Stimulated activated CD4-positive, alpha-beta T cell treated with anti-CD3 and anti-CD28 coated beads, Interleukin-12 subunit alpha, Interleukin-12 subunit beta, amount 100 ng/mL, for 48 hours (primary cell): ENCODE measurements at places on chromosomes 3 and 15.

DNA sequence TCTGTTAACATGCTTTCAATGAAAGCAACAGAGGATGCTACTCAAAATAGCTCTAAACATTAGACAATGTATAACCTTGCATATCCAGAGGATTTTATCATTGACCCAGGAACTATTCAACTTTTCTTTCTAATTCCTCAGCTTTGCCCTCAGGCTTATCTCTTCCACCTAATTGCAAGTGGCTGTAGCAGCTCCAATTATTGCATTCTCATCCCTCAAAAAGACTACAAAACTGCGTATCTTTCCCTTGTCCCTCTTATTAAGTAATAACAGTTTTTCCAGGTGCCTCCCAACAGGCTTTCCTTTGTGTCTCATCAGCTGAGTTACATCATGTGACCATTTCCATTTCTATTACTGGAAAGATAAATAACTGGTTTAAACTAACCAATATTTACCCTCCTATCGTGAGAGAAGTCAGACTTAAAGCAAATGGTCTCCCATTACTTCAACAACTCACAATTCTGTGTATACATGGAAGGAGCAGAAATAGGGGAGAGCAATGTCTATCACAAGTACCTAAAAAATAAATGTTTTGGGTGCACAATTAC, 78.0 kb upstream of the MBNL1 start:
- DNase-seq, result no peak

GRCh38 chr3:24149032-24149431, 203.9 kb downstream of the NR1D2 start:
- no peak for DNase-seq

GRCh38 chr3:107589454-107589853, 66.7 kb downstream of the BBX start:
- DNase-seq, result no peak

DNA sequence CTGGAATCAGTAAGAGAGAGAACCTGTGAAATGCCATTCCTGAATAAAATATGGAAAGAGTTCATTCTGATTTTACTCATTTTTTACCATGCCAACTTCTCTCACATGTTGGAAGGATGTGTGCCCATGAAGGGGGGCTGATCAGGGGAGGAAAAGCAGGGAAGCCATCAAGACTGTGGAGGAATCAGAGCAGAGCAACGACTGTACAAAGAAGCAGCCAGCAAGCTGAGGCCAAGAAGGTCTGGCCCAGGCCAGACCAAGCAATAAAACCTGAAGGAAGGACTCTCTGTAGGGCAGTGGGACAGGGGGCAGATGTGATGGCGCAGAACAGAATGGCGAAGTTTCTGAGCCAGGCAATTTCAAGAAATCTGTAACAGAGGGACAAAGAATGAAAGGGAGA, 24.0 kb upstream of the ARNT2 start:
- no peak for DNase-seq

- DNase-seq, result no peak
These were observed 197.7 kb downstream of the CD47 start for GRCh38 chr3:107892955-107893624.

DNA sequence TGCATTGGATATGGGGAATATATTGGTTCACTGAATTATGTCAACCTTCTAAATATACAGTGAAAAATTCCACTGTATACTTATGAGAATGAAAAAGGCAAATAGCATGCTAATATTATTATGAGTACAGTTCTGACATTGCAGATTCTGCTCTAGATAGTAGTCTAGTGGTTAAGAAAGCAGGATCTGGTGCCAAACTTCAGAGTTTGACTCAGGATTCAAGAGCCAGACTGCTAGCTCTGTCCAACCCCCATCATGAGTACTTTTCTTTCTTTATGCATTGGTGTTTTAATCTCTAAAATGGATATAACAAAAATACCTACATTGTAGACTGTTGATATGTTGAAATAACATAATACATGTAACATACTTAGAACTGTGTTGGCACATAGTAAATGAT, 57.3 kb upstream of the PLSCR4 start:
- DNase-seq, result no peak

GRCh38 chr3:47890126-47890827, 87.3 kb downstream of the DHX30 start:
- no peak for DNase-seq

- DNase-seq, result no peak
These were observed 166.7 kb downstream of the RAP2B start for GRCh38 chr3:153328690-153329089.

DNA sequence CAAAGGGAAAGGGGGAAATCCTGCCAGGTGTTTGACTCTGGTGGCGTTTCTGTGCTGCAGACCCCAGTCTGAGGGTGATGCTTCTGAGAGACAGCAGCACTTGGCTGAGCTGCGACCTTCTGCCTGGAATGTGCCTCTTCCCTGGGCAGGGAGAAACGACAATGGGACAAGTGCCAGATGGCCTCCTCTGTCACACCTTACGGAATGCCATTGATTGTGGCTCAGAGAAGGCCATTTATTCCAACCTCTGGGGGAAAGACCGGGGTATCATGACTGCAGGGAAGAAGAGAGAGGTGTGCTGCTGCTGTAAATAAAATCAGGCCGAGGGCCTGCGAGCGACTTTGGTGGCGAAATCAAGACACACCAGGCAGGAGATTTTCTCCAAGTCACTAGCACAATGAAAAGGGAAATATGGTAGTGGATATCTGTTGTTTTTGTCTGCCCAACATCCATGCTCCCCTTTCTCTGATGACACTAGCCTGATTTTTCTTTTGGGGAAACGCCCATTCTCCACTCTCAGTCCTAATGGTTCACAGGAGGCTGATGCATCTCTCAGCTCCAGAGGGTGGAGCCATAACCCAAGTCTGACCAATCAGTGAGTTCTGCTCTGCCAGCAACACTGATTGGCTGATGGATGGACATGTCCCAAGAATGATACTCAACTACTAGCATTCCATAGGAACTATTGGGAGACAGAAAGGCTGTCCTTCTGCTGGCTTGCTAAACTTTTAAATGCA, 336.1 kb downstream of the FOXP1 start:
- no peak for DNase-seq

DNA sequence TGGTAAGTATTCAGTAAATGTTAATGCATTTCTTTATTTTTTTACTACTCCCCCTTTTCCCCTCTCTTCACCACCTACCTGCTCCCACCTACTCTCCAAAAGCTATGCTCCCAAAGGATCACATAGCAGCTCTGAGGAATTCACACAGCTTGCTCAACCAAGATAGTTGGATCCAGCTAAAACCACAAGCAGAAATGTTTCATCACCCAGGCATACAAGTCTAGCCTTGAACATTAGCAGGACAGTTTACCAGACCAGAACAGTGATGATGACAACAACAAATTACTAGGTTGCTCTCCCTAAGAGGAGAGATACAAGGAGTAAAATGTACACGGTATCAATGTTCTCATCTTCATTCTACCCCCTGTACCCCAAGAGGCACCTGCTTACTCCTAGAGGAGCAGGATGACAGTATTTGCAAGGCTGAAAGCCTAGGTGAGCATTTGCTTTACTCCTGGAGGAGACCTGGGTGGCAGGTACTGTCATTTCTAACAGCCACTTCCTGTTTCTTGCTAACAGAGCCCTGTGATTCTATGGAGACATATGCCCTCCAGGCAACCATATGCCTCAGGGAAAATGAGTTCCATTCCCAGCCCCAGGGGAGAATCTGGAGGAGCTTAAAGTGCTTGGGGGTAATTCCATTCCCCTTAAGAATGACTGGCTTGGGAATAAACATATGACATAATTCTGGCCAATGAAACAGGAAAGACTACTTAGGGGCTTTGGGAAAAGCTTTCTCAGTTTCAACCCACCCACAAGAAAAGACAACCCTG, 237.5 kb downstream of the NTRK3 start:
- DNase-seq, result no peak

DNA sequence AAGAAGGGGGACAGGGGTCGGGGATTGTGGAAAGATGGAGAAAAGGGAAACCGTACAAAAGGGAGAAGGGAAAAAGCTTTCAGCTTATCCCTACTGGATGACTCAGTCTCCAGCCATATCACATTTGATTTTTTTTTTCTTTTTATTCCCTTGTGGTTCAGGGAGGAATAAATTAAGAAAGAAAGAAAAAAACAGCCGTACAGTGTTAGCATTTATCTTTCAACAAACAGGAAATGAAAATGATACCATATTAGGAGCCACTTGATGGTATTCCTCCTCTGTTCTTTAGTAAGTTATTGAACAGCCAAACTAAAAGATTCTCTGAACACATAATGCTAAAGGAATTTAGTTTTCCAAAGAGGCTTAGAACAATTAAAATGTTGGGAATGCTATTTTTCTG, 594.4 kb downstream of the FOXP1 start:
- no peak for DNase-seq

DNA sequence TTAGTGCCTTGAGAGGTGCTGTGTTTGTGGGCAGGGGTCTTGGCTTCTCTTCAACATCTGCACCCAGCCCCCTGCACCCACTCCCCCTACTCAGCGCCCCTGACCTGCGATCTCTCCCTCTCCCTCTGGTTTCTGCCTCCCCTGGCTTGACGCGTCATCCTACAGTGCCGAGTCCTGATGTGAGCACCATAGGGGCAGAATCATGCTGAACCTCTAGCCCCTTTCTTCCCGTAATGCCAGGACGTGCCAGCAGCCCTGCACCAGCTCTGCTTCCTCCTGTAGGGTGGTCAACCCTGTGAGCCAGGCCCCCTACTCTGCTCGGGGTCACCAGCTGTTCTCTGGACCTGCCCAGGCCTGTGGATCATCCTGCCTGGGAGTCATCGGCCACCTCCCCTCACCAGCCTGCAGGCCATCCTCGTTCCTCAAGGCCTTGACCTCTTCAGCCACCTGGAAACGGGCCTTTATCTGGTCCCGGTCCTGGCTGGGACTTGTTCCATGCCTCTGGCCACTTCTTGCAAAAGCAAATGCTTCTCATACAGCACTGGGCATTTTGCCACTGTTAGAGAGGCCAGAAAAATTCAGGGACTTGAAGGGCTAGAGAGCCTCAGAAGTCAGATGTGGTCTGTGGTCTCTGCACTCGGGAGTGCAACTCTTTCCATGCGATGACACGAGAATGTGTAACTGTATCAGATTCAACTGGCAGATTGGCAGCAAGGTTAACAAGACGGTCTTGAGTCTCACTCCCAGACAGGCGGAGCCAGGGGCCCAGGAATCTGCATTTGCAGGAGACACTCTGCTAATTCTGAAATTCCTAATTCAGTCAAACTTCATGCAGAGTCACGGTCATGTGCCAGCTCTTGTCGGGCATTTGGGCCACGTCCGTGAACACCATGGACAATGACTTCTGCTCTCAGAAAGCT, 16.7 kb upstream of the KLF15 start:
- DNase-seq, result no peak

DNA sequence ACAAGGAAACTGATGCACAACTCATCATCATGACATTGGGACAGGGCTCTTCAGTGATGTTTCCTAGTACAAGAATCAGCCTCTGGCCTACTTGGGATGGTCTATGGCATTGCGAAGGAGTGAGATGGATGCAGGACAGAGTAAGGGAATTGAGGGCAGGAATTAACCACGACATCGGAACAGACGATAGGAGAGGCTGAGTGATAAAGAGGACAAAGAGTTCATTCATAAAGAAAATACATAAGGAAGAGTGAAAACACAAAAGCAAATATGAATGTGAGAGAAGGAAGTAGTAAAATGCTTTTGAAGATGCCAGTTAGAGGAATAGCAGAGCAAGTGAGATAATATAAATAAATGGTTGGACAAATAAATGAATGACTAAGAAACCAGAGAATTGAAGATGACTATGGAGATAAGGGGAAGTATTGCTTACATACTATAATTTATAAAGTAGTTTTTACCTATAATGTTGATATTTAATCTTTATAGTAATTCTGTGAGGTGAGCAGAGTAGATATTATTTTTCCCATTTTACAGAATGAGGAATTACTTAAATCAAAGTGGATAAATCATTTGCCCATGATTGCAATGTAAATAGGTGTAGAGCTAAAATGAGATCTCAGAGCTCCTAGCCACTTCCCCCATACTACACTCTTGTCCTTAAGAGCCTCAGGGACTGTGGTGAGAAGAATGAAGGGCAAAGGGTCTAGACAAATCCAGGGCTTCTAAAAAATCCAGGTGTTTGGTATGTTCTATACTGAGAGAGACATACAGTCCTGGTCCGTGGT, 203.3 kb downstream of the DTWD1 start:
- DNase-seq, result no peak

- no peak for DNase-seq
These were observed 25.4 kb downstream of the CXCR6 start for GRCh38 chr3:45968706-45969105.

GRCh38 chr3:127718916-127719290, 46.2 kb downstream of the ABTB1 start:
- DNase-seq, result no peak

- no peak for DNase-seq
These were observed 60.9 kb downstream of the ASB7 start for GRCh38 chr15:100663086-100663914.

- no peak for DNase-seq
These were observed 60.3 kb downstream of the FEM1B start for GRCh38 chr15:68337826-68338225.

DNA sequence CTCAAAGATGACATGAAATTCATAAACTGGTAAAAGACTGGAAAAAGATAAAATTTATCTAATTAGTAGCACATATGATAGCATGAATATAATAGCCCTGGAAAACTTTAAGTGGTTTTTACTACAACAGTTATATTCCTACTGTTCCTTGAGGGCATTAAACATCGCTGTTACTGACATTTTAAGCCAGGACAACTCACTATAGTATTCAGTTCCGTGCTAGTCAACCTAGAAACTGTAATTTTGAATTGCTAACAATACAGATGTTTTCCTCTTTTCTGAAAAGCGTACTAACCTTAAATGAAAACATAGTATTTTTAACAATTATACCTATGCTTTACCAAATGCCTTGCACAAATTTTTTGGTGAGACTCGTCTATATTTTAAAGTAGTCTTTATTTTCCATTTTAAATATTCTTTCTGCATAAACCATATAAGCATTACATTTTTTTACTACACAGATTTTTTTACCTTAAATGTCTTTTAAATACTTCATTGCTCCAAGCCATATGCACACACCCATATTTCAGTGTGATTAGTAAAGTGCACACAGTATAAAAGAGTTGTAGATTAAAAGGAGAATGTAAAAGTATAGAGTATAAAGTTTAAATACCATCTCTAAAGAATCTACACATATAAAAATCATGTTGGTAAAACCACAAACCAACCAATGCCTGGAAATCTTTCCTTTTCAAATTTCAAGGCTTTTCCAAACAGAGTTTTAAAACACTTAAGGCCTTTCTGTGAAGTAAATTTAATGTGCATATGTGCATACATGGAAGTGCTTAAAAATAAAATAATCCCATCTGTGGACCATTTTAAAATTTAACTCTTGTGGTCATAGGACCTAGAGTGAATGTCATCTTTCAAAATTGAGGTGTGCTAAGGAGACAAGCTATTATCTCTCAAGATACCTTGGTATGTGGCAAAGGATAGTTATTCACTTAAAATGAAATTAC, 20.1 kb upstream of the CBLB start:
- no peak for DNase-seq

- no peak for DNase-seq
These were observed 39.7 kb upstream of the TM4SF1 start for GRCh38 chr3:149417174-149417573.

DNA sequence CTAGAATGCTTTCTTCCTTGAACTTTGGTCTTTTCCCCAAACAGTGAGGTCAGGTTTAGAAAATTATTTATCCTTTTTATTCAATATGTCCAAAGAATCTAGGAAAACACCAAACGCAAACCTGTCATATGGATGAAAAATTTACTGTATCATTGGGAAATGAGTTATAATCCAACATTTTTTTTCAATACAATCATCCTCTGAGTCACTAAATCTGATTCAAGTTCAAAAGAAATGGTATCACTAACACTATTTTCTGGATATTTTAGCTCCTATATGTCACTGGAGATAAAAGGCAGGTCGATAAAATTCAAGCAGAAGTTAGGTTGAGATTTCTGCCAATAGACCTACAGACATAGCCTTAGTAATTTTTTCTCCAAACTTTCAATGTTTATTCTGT, 591.6 kb upstream of the AGTR1 start:
- DNase-seq, result no peak
